ENCODE measurements at places on chromosomes 4 and X. TPM values are rescaled to one million over a fixed set of nuclear protein-coding genes. Genes with fewer than 3 reads are reported as not detected.

ATOH1 gene
- total RNA-seq = not detected

XK gene
- 2.4 TPM for total RNA-seq

YIPF7 gene
- total RNA-seq = not detected

ADH1B gene
- 527 TPM for total RNA-seq

PKD2 gene
- total RNA-seq = 56.3 TPM

TMSB15A gene
- total RNA-seq = not detected

DNA sequence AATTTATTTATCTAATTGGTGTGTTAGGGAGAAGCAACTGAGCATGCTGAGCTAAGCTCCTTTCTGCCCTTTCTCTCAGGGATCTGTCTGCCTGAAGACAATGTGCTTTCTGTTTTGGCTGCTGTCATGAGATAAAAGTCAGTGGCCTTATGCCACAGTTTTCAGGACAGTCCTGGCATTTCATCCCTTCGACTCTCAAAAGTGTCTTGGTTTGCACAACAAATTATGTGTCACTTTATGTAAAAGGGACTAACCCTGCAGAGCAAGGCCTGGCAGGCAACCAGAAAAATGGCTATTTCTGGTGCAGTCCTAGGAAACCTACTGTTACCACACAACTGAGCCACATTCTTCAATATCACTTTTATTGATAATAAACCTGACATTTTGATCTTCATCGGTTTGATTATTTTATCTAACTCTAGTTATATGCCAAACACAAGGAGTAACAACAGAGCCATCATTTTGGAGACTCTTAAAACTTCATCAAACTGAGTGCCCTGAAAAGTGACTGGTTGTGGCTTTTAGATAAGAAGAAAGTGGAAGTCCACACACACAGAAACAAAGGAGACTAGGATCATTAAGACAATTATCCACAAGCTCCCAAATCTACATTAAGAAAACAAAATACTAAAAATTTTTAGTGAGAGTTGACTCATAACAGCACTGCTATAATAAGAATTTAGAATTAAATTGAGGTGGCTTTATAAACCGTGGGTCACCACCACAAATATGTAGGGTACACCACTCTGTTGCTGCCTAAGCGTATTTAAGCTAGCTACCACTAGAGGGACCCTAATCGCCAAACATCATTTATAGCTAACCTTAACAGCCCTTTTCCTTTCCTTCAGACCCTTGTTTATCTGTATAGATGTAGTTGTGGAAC lies 95.9 kb upstream of the PTPN13 start:
- no peak for DNase-seq
- H3K4me3 ChIP-seq = no peak overlapping the region
- peaks cover 24% of the 10 kb centered on the region for H3K4me1 ChIP-seq
- H3K27me3 ChIP-seq = no peaks in the 10 kb centered on the region
- H3K27ac ChIP-seq = no peak overlapping the region
- no peaks in the 10 kb centered on the region for H3K36me3 ChIP-seq

GRCh38 chr4:158203436-158203835 lies 6.8 kb upstream of the TMEM144 start:
- no peaks in the 10 kb centered on the region for H3K36me3 ChIP-seq
- no peak for DNase-seq
- no peak overlapping the region for H3K4me3 ChIP-seq
- no peaks in the 10 kb centered on the region for H3K4me1 ChIP-seq
- H3K27ac ChIP-seq = no peak overlapping the region

DNA sequence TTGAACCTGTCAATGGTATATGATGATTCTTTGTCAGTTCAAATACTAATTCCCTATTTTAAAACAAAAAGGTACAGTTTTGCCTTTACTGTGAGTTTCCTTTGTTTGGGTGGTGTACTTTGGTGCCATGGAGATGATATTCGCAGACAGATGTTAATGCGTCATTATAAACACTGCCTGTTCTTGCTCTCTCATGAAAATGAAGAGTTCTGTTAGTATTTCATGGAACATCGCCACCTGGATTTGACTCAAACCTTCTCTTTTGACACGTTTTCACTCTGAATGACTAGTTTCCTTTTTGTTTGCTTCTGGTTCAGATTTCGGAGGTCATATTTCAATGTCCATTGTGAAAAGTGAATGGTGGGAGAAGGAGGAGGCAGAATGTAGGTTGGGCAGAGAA lies 6.9 kb upstream of the CTSO start:
- H3K27ac ChIP-seq = no peak overlapping the region
- H3K4me1 ChIP-seq = no peaks in the 10 kb centered on the region
- no peak for DNase-seq

- H3K36me3 ChIP-seq = no peaks in the 10 kb centered on the region
- H3K4me1 ChIP-seq = peaks cover 5% of the 10 kb centered on the region
- no peaks in the 10 kb centered on the region for H3K27me3 ChIP-seq
- DNase-seq = no peak
Observed at GRCh38 chr4:94409962-94410361, 41.8 kb upstream of the PDLIM5 start.

GRCh38 chr4:4800646-4801408 lies 58.6 kb upstream of the MSX1 start:
- H3K36me3 ChIP-seq = no peaks in the 10 kb centered on the region
- H3K4me1 ChIP-seq = no peaks in the 10 kb centered on the region
- DNase-seq = no peak
- no peak overlapping the region for H3K27ac ChIP-seq
- H3K4me3 ChIP-seq = no peak overlapping the region

DNA sequence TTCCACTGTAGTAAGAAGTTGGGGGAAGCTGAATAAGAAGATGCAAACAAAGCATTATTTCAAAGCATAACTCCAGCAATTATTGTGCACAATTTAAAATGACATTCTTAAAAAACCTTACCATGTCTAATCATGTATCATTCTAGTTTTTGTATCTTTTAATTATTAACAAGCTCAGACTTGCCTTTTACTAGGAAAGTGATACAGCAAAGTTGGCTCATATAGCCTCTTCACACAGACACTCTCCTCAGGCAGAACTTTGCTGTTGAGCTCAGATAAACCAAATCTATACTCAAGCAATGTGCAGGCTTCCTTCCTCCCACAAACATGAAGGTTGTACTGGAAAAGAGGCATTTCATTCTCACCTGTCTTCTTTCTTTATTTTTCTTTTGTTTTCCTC lies 358.7 kb upstream of the EMCN start:
- H3K27me3 ChIP-seq = no peaks in the 10 kb centered on the region
- H3K4me3 ChIP-seq = no peak overlapping the region
- H3K27ac ChIP-seq = no peak overlapping the region
- H3K4me1 ChIP-seq = no peaks in the 10 kb centered on the region

DNA sequence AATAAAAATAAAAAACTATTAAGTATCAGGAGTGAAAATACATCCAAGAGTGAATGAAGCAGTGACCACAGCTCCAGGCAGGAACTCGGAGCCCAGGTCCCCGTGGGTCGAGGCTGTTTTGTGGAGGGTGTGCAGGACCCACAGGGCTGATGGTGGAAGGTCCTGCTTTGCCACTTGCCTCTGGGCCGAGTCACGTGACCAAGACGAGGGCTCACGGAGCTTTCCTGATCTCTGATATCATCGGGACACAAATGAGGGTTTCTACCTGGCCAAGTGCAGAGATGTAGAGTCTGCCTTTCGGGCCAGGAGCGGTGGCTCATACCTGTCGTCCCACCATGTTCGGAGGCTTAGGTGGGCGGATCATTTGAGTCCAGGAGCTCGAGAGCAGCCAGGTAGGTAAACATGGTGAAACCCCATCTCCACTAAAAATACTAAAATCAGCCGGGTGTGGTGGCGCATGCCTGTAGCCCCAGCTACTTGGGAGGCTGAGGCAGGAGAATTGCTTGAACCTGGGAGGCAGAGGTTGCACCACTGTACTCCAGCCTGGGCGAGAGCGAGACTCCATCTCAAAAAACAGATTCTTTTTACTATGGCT lies 7.2 kb downstream of the SLC25A6 start:
- no peak for DNase-seq
- peaks cover 13% of the 10 kb centered on the region for H3K4me1 ChIP-seq
- H3K36me3 ChIP-seq = peaks cover 64% of the 10 kb centered on the region
- H3K4me3 ChIP-seq = no peak overlapping the region

GRCh38 chrX:109190542-109190941 lies 291.3 kb downstream of the GUCY2F start:
- H3K27me3 ChIP-seq = no peaks in the 10 kb centered on the region
- H3K36me3 ChIP-seq = no peaks in the 10 kb centered on the region
- H3K4me1 ChIP-seq = no peaks in the 10 kb centered on the region
- no peak overlapping the region for H3K4me3 ChIP-seq

- H3K36me3 ChIP-seq = no peaks in the 10 kb centered on the region
- no peak for DNase-seq
- no peaks in the 10 kb centered on the region for H3K4me1 ChIP-seq
- H3K27me3 ChIP-seq = no peaks in the 10 kb centered on the region
- no peak overlapping the region for H3K27ac ChIP-seq
- H3K4me3 ChIP-seq = no peak overlapping the region
Observed at GRCh38 chrX:20693078-20693477, 426.4 kb upstream of the RPS6KA3 start.

- no peaks in the 10 kb centered on the region for H3K27me3 ChIP-seq
- no peak for DNase-seq
- no peaks in the 10 kb centered on the region for H3K36me3 ChIP-seq
Observed at GRCh38 chrX:108122748-108123147, 31.2 kb downstream of the ATG4A start.

GRCh38 chr4:173332021-173332487 lies 2.1 kb downstream of the HMGB2 start:
- peaks cover 7% of the 10 kb centered on the region for H3K36me3 ChIP-seq
- H3K4me1 ChIP-seq = peaks cover 19% of the 10 kb centered on the region
- no peak for DNase-seq
- H3K4me3 ChIP-seq = no peak overlapping the region

- H3K27me3 ChIP-seq = no peaks in the 10 kb centered on the region
- DNase-seq = no peak
- no peak overlapping the region for H3K27ac ChIP-seq
- H3K4me3 ChIP-seq = no peak overlapping the region
- H3K36me3 ChIP-seq = no peaks in the 10 kb centered on the region
Observed at GRCh38 chr4:12050357-12050756, 621.7 kb upstream of the HS3ST1 start.

DNA sequence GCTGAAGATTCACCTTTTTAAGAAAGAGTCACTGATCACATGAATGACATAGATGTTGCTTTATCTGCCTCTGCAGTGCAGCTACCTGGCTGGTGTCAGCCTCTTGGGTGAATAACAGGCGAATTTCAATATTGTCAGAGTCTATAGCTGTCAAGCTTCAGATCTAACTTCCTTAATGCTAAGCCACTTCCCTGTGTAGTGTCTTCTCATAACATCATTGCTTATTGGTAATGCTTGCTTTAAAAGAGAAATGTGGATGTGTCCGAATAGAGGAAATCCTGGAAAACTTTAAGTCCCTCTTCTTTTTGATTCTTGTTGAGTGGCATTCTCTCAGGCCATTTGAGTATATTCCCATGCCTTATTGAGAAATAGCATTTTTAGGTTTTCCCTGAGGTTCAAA lies 7.3 kb upstream of the IGFBP7 start:
- no peak overlapping the region for H3K4me3 ChIP-seq
- H3K27me3 ChIP-seq = no peaks in the 10 kb centered on the region
- H3K27ac ChIP-seq = no peak overlapping the region
- no peak for DNase-seq

DNA sequence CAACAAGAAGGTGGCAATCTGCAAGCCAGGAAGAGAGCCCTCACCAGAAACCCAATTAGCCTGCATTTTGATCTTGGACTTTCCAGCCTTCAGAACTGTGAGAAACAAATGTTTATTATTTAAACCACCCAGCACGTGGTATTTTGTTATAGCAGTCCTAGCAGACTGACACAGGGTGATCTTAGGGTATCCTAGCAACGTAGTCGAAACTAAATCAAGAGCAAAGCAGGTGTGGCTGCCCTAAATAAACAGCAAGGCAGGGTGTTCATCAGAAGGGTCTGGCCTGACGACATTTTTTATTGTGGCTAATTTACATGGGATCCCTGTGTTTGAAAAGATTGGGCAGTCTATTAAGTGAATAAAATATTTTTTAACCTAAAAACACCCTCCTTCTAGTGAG lies 198.8 kb downstream of the VEGFC start:
- no peak for DNase-seq
- H3K4me3 ChIP-seq = no peak overlapping the region
- no peaks in the 10 kb centered on the region for H3K36me3 ChIP-seq

DNA sequence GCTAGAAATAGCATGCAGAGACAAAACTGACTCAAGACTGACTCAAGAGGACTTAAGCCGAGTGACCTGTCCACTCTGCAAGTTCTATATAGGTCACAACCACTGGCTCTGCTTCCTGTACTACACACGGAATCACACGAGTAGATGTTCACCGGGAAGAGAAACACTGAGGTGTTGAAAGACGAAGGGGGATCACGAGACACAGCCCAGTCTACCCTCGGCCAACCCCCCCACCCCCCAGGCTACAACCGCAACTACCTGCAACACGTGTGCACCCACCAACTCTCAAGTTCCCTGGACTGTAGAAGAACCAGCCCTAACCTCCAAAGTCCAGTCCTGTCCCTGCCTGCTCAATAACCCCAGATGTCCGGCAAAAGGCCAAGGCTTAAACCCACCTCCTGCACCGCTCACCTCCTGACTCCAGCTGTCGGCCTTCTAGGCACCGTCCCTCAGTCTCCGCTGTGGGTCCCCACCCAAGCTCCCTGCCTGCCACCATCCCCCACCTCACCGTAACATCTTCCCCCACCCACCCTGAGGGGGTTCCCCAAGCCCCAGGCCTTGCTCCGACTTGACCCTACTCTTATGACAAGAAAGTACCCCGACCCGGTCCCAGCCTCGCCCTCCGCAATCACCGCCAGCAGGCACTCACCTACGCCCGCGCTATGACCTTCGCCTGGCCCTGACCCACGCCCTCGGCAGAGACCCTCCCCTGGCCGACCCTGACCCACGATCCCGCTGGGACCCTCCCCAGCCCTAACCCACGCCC lies 739 bp downstream of the GAK start:
- peaks cover 60% of the 10 kb centered on the region for H3K4me1 ChIP-seq
- H3K27ac ChIP-seq = peak overlapping the region; percentile 95
- peak overlapping the region; percentile 98 for H3K4me3 ChIP-seq
- no peak for DNase-seq
- no peaks in the 10 kb centered on the region for H3K36me3 ChIP-seq
- no peaks in the 10 kb centered on the region for H3K27me3 ChIP-seq

DNA sequence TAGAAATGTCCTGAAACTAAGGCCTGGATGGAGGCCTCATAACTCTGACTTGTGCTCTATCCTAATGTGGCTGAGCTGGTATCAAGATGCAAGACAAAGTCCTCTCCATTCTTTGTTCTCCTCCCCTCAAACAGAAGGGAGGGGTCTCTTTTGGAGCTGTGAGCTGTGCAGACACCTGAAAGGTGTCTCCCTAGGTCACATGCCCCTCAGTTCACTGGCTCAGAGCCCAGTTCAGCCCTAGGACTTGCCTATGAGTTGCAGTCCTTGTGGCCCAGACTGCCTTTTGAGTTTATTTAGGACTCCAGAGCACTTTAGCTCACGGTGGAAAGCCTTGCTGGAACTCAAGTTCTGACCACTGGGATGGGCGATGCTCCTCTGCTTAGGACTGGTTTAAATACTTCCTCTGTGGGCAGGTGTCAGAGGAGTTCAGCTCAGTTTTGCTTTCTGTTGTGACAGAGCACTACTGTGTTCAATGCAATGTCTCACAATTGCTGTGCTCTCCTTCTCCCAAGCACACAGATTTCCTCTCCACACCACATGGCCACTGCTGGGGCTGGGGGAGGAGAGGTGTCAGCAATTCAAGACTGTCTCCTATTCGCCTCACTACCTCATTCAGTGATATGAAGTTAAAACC lies 84.8 kb upstream of the ZNF827 start:
- H3K4me3 ChIP-seq = no peak overlapping the region
- no peaks in the 10 kb centered on the region for H3K4me1 ChIP-seq
- no peak overlapping the region for H3K27ac ChIP-seq
- no peaks in the 10 kb centered on the region for H3K36me3 ChIP-seq
- H3K27me3 ChIP-seq = no peaks in the 10 kb centered on the region

All from upper lobe of left lung (tissue), 6 donors.